B cell (primary cell): ENCODE measurements at places on chromosomes 12 and 14. TPM values are rescaled to one million over a fixed set of nuclear protein-coding genes. Genes with fewer than 3 reads are reported as not detected.
A peak's percentile ranks its signal among the peaks of the same experiment; 100 is the strongest.

RPGRIP1 gene
- polyA plus RNA-seq: 0.22 and 0.39 TPM in 2 replicates

DNA sequence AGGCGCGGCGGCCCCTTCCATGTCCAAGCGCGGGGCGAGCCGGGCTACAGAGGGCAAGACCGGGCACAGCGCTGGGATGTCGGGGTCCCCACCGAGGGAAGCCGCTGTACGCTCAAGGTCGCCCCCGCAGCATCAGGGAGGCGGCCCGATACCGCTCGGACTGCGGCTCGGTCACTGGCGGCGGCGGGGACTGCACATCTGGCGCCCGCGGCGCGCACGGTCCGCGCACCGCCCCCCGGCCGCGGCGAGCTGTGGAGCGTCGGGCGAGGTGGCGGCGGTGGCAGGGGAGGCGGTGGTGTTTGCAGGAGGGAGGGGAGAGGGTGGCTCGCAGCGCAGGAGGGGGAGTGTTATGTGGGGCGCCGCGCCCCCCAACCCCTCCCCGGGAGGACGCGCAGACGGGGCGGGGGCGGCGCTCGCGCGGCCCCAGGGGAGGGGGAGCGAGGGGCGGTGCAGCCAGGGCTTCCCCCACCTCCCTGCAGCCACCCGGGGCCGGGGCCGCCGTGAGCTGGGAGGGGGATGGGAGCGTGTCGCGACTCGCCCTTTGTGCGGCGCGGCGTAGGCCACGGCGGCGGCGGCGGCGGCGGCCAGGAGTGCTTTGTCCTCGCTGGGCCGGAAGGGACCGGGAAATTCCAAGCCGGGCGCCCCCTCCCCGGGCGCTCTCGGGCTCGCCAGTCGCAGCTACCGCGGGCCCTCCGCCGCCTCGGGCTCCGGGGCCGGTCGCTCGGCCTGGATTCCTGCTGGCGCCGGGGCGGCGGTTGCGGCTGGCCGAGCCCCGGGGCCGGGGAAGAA, at the start of gene NUAK1:
Gene NUAK1 (minus strand): TSS at position 322 of the 789 bp plus-strand sequence. CDS start 301 bp downstream, at position 21.
- H3K27me3 ChIP-seq: peaks cover 53% of the 10 kb centered on the region
- no peak within 1 kb of the TSS for H3K27ac ChIP-seq
- DNase-seq: peak; percentile 35
- peaks cover 19% of the 10 kb centered on the region for H3K4me1 ChIP-seq
- H3K36me3 ChIP-seq: no peaks in the 10 kb centered on the region

SLC25A47 gene
- not detected in 2 replicates for polyA plus RNA-seq

DNA sequence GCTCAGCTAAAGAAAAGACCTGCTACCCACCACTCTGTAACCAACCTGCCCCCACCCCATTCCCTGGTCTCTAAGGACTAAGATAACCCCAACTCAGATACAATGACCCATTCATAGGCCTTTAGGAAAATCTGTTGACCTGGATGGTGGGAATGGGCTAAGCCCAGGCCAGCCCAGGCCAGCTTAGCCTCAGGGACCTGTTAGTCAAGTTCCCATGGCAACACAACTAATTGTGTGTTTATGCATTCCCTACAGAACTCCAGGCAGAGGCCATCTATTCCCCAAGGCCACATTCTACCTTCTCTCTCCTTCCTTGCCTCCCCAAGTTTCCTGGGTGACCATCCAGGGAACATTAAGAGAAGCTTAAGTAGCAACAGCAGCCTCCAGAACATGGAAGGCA, 16.1 kb upstream of the KRT8 start:
- H3K36me3 ChIP-seq: no peaks in the 10 kb centered on the region
- no peak overlapping the region for H3K27ac ChIP-seq
- DNase-seq: no peak
- H3K27me3 ChIP-seq: no peaks in the 10 kb centered on the region
- no peak overlapping the region for H3K4me3 ChIP-seq

DNA sequence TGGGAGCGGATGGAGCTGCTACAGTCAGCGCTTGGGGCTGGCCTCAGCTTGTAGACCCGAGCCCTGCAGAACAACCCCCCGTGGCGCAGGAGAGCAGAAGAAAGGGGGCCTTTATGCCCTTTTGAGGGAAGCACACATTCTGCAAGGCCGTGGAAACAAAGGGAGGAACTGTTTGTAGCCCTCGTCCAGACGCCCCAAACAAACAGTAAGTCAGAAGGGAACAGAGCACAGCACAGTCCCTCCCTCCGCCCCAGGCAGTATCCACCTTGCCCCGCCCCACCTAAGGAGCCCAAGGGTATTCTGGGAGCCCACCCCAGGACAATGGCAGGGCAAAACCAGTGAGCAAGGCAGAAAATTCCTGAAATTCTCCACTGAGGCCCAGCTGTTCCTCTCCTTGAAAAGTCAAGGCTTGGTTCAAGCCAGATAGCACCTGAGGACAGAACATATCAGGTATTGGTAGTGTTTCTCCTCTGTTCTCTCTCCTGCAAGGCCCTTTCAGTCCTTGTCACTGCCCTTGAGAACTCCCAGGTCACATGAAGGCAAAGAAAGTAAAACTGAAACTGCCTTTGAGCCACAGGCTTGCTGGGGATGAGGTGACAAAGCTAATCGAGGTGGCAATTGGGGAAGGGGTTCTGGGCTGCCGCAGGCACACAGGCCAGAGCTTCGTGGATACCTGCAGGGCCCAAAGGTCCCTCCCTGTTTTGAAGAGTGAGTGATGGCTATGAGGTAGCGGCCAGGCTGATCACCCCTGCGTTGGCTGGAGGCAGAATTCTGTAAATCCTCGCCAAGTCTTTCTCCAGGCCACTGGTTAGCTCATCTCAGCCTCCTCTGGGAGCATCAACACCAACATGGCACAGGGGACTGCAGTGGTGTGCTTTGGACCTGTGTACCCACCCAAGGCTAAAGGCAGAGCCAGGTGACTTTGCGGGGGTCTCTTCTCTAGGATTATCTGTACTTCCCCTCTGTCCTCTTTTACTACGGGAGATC, 499 bp downstream of the DGLUCY start:
- peaks cover 35% of the 10 kb centered on the region for H3K4me1 ChIP-seq
- H3K27me3 ChIP-seq: no peaks in the 10 kb centered on the region
- peak overlapping the region; percentile 95 for H3K27ac ChIP-seq
- peak overlapping the region; percentile 74 for H3K4me3 ChIP-seq
- H3K36me3 ChIP-seq: peaks cover 3% of the 10 kb centered on the region
- peak; percentile 85 for DNase-seq

PGF gene
- polyA plus RNA-seq: 0.07 TPM in 1 of 2 replicates, not detected in the other
